ENCODE measurements at places on chromosomes 6 and 20. TPM values are rescaled to one million over a fixed set of nuclear protein-coding genes. Genes with fewer than 3 reads are reported as not detected.

The RIPPLY2 gene
- polyA plus RNA-seq = not detected

The ARHGAP40 gene
- not detected for polyA plus RNA-seq

The C2 gene
- polyA plus RNA-seq = not detected

The BPIFA3 gene
- not detected for polyA plus RNA-seq

The RWDD2A gene
- polyA plus RNA-seq = 1.8 TPM

Data from IgD-negative memory B cell (primary cell).